Liver (tissue), 10 donors: ENCODE measurements at places on chromosomes 6 and 20. TPM values are rescaled to one million over a fixed set of nuclear protein-coding genes. Genes with fewer than 3 reads are reported as not detected.

The PNPLA1 gene
- total RNA-seq = 0.14 TPM

The MATN4 gene
- total RNA-seq = not detected

The UNC5CL gene
- 41.9 TPM for total RNA-seq

The TBXT gene
- not detected for total RNA-seq

The MOG gene
- not detected for total RNA-seq

The GATA5 gene
- 6.1 TPM for total RNA-seq

The LPIN3 gene
- 1.5 TPM for total RNA-seq

The KHDC1L gene
- not detected for total RNA-seq

The TGM2 gene
- 120 TPM for total RNA-seq

The PLN gene
- 1.3 TPM for total RNA-seq

The TMC2 gene
- not detected for total RNA-seq

The PHACTR1 gene
- total RNA-seq = 0.92 TPM
